ENCODE measurements at places on chromosomes 5 and 9.

GRCh38 chr9:125744616-125745015 is 2.6 kb upstream of the PBX3 start:
- peak; percentile 65 for DNase-seq

- DNase-seq, result no peak
Measured at GRCh38 chr9:91953718-91954117, 3.7 kb upstream of the ROR2 start.

DNA sequence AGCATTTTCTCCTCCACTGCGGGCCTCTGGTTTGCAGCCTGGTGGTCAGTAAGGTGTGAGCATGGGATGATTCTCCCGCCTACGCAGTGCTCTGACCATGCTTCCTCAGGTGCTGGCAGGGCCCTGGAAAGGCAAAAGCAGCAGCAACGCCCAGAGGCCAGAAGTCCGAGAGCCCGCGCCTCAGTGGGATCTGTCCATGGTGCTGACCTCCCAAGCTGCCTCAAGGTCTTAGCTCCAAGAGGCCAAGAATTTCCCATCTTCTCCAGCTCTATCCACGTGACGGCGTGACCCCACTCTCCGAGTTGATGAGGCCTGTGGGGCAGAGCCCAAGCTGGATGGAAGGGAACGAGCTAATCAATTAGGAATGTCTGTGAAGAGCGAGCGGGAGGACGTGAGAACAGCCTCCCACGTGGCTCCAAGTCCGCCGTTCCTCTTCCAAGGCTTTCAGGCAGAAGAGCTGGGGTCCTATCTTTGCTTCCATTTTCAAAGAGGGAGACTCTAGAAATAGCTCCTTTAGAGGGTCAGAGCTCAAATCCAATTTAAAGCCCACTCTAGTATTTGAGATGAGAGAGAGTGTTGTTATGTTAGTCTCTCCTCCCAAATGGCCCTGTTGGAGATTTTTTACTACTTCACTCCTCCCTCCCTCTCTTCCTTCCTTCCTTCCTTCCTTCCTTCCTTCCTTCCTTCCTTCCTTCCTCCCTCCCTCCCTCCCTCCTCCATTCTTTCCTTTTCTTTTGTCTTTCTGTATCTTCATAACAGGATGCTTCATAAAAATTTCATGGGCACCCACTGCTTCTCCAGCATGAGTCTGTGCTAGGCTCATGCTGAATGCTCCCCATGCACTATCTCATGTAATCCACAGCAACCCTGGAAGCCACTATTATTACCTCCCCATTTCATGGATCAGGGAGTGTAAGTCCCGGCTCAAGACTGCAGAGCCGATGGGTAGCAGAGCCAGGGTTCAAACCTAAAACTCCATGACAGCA is 69.3 kb downstream of the OLFM1 start:
- DNase-seq, result peak; percentile 82

DNA sequence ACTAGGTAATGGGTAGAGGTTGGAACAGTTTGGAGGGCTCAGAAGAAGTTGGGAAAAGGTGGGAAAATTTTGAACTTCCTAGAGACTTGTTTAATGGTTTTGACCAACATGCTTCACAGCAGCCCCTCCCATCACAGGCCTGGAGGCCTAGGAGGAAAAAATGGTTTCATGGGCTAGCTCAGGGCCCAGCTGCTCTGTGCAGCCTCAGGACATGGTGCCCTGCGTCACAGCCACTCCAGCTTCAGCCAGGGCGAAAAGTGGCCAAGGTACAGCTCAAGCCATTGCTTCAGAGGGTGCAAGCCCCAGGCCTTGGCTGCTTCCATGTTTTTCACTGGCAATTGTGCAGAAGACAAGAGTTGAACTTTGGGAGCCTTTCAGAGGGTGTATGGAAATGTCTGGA is 453.7 kb downstream of the LRRC70 start:
- no peak for DNase-seq

DNA sequence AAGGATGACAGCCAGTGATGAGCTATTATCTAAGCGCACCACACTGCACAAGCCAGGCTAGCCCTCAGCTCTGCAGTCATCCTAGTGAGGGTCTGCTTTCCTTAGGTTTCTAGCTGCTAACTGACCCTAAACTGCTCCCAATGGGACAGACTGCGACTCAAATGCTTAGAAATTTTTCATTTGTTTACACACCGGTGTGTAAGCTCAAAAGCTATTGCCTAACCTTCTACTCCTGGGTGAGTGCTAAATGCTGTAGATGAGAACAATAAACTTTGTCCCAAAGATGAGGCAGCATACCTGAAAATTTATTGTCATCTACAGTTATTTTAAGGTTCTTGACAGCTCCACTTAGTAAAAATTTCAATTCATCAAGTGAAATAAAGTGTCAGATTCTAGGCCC is 311.4 kb downstream of the TMEM167A start:
- DNase-seq, result no peak

GRCh38 chr5:61069150-61069549 is 93.1 kb downstream of the SMIM15 start:
- no peak for DNase-seq

GRCh38 chr9:116154976-116155697 is 1.5 kb downstream of the PAPPA start:
- DNase-seq, result peak; percentile 28

DNA sequence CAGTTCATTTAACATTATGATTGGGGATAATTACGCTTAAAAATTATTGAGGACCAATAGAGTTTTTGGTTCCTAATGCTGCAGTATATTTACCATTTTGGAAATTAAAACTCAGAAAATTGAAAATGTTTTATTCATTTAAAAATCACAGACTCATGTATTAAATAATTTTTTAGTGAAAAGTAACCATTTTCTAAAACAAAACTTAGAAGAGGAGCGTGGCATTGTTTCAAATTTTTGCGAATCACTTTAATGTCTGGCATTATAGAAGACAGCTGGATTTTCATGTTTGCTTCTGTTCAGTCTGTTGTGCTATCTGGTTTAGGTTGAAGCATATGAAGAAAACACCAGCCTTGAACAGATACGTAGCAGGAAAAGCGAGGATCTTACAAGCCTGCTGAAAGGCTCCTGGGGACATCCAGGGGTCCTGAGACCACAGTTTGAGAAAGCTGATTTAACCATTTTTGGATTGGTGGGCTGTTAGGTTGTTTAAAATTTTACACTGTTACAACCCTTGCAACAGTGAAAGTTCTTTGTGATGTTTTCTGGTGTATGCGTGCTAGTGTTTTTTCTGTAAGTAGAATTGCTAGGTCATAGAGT is 1.6 kb downstream of the ZFYVE16 start:
- no peak for DNase-seq

DNA sequence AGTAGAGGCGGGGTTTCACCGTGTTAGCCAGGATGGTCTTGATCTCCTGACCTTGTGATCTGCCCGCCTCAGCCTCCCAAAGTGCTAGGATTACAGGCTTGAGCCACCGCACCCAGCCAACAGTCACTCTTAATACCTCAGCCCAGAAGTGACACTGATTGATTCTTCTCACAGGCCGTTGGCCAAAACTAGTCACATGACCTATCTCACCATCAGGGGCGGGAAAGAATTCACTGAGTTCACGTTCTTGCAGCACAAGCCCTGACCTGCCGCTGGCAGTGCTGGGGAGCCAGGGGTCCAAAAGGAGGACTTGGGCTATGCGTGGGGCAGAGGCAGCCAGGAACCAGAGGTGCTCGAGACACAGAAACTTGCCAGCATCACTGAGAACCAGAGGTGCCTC is 55.0 kb upstream of the CPLX2 start:
- no peak for DNase-seq

- no peak for DNase-seq
Measured at GRCh38 chr5:160159991-160160792, 40.9 kb upstream of the PWWP2A start.

DNA sequence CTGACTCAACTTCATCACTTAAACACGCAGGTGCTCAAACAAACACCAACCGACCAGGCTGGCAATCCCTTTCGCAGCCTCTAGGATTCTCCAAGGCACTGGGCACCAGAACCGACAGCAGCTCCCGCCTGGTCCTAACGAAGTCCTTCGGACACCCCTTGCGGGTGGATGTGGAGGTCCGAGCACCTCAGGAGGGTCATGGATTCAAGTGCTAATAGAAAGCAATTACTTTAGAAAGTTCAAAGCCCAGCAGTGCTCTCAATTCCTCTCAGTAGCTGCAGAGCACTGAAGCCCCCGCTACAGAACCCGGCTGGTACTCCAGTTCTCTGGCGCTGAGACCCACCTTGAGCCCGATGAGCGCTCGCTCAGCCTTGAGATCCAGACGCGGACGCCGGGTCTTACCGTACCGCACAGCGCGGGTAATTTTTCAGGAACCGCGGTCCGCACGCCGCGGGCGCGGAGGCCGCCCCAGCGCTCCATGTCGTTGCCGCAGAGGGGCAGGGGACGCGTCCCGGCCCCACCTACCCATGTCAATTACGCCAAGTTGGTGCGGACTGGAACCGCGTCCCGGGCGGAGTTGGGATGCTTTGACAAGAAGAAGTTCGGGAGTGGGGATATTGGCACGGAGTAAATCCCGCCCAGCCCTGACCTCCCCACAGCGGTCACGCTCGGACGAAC is 638 bp downstream of the MARCHF3 start:
- peak; percentile 74 for DNase-seq

DNA sequence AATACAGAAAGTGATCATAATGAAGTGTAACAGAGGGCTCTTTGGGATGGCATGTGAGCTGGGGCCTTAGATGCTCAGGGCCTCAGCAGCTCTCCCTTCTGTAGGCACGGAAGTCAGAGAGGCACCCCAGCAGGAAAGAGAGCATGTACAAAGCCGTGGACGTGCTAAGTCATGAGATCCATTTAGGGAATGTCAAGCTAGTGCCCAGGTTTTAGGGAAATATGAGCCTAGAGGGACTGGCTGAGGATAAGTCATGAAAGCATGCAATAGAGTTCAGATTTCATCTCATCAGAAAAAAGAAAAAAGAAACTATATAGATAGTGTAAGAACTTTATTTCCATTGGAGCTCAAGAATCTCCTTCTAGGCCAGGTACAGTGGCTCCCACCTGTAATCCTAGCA is 379.5 kb upstream of the KLF4 start:
- DNase-seq, result no peak

DNA sequence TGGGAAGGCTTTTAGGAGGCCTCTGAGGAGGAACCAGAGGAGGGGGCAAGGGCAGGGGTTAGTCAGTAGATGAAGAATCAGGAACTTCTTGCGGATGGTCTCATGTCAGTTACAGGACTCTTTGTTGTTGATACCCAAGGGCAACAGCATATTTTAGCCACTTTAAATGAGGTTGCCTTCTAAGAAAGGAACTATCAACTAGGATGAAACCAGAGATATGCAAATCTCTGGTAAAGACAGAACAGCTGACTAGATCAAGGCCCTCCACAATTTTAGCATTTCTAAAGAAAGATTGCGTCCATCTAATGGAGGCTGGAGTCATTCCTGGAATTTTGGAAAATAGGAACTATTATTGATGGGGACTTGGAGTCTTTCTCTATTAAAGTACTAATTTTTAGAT is 57.7 kb upstream of the KLF4 start:
- DNase-seq, result no peak

DNA sequence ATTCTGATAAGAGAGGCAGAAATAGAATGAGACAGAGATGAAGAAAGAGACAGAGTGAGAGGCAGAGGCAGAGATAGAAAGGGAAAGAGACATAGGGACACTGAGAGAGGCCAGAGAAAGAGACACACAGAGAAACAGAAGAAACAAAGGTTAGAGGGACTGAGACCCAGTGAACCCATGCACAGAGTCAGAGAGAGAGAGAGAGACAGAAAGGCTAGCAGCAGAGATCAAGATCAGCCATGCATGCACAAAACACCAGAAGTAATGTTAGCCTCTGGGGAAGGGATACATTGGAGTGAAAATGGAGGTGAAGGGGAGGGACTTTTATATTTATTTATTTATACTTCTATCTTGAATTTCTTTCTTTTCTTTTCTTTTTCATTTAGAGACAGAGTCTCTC is 14.1 kb upstream of the SPARC start:
- no peak for DNase-seq

DNA sequence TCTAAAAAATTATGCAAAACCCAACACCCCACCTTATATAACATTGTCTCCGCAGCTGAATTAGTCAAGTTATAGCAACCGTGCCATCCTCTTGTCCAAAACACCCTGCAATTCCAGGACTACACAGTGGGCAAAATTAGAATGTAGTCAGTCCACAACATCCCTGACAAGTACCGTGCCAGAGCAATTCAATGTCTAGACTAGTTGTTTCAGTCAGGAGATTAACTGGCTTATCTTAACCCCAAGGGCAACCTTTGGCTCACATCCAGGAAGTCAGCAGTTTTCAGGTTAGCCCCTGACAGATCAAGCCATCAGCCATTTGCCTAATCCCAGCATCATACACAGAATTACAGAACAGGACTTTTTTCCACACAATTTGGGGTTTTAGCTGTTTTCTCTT is 240.8 kb upstream of the TMEM161B start:
- DNase-seq, result no peak

- no peak for DNase-seq
Measured at GRCh38 chr5:59615272-59615671, 278.3 kb downstream of the PDE4D start.

DNA sequence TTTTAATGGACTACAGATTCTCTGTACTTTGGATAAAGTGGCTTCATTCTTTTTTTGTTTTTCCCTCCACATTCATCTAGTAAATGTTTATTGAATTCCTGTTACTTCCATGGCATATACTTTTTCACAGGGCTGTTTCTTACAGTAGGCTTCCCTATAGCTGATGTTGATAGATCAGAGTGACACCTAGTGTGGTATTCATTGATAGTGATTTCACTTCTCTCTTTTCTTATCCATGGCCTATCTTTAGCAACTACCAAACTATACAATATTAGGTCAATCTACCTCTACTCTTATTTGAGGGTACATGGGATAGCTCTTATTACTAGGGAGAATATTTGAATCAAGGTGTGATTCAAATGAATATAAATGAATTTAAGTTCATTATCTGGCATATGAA is 35.8 kb downstream of the FSD1L start:
- DNase-seq, result no peak

DNA sequence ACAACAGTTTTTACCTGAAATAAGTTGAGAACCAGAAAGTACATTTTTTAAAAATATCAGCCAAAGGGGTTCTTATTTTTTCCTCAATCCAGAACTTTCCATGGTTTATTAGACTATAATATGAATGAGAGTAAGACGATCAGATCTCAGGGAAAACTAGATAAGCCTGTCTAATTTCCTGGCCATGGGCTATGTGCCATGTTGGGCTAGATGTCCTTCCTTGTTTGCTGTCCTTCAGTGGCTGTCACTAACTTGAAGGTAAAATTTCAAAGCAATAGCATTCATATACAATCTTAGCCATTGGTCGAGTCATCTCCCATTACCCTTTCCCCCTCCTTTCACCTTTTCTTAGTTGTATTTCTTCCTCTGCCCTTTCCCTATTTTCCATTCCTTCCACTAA is 179.5 kb upstream of the PPP1R2B start:
- no peak for DNase-seq

DNA sequence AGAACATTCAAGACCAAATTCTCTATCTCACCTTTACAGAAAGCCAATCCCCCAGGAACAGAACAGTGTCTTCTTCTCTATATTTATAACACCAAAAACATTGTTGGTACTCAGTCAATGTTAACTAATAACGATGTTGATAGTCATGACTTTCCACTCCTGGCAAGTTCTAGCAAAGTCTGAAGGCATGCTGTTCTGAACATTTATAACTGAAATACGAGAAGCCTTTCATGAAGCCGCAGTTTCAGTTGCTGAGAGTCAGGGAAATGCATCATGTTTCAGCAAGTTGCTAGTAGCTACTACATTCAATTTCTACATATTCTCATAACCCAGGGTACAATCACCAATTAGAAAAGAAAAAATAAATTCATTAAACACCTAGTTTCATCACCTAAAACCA is 301.4 kb downstream of the PDE4D start:
- DNase-seq, result no peak

- peak; percentile 32 for DNase-seq
Measured at GRCh38 chr9:79134654-79135053, 437.1 kb upstream of the TLE4 start.

Data from AG20443 (cell line).